GDM1 (cell line): ENCODE measurements at places on chromosomes 3 and 15.

GRCh38 chr15:56295433-56295832 is 51.8 kb upstream of the RFX7 start:
- no peak for DNase-seq

GRCh38 chr15:78129751-78130287 is 1.4 kb downstream of the CIB2 start:
- DNase-seq = no peak

DNA sequence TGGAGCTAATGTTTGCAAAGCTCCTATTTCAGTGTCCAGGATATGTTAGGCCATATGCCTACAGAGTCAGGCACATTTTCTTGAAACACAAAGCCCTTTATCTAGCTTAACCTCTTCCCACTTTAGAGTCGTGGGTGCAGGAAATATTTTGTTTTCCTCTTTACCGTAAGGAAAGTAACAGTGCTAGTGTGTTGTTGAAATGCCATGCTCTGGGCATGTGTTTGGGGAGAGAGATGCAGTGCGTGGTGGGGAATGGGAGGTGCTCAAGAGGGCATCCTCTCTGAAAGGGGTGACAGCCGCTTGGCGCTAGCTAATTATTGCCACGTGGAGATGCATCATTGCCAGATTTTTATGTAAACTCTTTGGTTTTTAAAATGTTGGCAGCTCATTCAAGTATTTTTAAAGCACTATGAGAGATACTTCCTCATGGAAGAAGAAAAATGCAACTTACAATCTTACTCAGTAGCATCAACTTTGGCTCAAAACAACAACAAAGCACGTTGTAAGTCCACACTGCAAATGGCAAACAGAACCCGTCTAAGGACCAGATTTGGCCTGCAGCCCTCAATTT is 152.6 kb downstream of the LPP start:
- DNase-seq = no peak

GRCh38 chr3:52934630-52935530 is 37.5 kb upstream of the STIMATE start:
- DNase-seq = peak; percentile 15

GRCh38 chr3:29746163-29746760 is 465.4 kb downstream of the RBMS3 start:
- no peak for DNase-seq

GRCh38 chr15:58178668-58179067 is 40.5 kb downstream of the AQP9 start:
- no peak for DNase-seq

DNA sequence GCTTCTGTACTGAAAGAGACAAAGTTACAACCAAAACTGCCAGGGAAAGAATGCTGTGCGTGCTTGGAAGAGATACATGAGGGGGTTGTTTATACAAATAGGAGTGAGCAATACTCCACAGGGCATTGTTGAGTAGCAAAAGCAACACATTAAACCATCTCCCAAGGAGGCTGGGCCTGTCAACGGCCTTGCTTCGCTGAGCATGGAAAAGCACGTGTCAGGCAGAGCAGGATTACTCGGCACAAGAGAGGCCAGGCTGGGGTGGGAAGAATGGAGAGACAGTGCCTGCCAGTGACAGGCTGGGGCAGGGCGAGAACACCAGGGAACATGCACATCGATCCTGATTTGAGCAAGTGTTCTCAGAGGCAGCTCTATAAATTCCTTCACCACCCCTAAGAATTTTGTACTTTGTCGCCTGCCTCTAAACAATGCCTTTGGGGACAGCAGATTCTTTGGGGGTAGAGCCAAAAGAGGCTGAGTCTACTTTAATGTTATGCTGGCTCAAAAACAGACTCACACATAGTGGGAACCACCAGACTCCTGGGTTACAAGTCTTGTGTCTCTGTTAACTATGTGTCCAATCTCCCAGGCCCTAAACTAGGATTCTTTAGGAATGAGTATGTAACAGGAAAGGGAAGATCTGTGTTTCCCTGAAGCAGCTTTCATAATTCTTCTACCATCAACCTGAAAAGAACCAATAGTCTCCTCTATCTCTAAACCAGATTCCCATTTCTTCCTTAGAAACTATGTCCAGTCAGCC is 67.2 kb downstream of the LIPC start:
- no peak for DNase-seq

DNA sequence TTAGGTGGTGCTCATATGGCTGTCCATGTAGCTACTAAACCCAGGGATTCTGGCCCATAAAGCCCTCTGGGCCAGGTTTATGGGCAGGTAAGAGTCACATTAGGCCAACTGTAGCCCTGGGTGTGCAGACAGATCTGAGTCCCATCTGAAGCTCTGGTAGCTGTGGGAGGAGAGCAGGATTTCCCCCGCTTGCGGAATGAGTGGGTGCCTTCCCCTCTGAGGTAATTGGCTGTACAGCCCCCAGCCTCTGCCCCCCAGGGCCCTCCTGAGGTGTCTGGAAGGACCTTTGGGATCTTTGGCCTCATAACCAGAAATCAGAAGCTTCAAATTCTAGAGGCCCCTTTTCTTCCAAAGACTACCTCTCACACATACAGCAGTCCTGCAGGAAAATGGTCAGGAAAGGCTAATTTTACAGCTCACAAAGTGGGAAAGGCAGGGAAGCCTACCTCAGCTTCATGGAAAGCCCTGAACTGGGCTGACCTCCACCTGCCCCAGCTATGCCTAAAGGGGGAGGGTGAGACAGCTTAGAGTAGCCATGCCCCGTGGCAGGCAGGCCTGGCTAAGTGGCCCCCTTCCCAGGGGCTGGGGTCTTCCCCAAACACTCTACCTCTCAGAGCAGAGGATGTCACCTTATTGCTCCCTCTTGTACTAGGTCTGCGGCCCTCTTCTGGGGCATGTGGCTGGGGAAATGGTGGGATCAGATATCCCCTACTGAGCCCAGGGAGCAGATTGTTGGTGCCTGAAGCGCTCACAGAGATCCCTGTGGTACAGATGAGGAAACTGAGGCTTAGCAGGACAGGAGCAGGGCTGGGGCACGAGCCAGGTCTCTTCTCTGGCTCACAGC is 16.8 kb downstream of the HEMK1 start:
- no peak for DNase-seq

GRCh38 chr3:194103505-194103904 is 32.4 kb upstream of the HES1 start:
- no peak for DNase-seq

- no peak for DNase-seq
Measured at GRCh38 chr15:25509703-25510102, 70.9 kb upstream of the UBE3A start.

- no peak for DNase-seq
Measured at GRCh38 chr3:82186017-82186416, 424.6 kb upstream of the GBE1 start.

DNA sequence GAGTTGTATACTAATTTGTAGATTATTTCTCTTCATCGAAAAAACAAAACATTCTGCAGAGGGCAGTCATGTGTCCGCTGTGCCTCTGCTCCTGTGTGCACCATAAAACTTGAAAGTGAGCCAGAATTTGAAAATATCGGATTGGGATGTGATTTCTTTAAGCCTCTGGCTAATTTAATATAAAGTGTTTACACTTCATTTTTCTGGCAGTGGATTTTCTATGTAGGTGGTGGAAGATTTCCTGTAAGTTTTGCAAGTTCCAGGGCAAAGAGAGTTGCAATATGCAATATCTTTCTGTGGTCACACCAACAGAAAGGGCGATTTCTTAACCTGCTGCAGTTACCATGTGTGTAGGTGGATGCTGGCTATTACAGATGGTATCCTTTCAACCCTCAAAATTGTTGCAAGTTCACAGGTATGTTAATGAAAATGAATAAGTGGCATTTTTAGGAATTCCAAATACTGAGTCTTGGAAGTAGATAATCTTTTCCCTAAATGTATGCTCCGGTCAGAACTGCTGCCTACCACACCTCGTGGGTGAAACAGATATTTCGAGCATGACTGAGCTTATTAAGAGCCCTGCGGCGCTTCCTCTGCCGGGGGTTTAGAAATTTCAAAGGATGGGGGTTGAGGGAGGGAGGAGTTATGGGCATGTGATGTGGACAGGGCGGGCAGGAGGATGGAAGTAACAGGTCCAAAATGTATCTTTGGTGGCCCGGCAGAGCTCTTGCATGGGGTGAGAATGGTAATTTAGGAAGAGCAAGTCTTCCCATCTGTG is 134.0 kb downstream of the PGPEP1L start:
- DNase-seq = no peak

DNA sequence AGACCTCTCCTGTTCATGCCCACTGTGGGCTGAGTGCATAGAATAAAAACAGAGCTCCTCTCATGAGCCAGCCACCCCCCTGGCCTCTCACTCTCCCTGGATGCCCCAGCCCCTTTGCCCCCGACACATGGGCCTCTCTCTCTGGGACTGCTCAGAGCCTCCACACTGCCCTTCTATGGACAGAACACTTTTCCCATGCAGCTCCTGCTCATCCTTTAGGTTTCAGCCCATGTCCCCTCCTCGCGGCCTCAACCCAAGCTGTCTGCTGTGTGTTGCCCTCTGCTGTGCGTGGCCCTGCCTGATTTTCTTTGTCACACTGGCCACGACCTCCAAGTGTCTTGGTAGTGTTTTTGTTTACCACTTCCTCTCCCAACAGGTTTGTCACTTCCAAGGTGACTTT is 20.7 kb upstream of the PRR23E start:
- DNase-seq = no peak

- DNase-seq = no peak
Measured at GRCh38 chr3:167491621-167492020, 17.8 kb upstream of the SERPINI2 start.

GRCh38 chr3:131283862-131284261 is 97.7 kb upstream of the NUDT16 start:
- no peak for DNase-seq

- no peak for DNase-seq
Measured at GRCh38 chr3:11699083-11699427, 55.3 kb upstream of the VGLL4 start.

DNA sequence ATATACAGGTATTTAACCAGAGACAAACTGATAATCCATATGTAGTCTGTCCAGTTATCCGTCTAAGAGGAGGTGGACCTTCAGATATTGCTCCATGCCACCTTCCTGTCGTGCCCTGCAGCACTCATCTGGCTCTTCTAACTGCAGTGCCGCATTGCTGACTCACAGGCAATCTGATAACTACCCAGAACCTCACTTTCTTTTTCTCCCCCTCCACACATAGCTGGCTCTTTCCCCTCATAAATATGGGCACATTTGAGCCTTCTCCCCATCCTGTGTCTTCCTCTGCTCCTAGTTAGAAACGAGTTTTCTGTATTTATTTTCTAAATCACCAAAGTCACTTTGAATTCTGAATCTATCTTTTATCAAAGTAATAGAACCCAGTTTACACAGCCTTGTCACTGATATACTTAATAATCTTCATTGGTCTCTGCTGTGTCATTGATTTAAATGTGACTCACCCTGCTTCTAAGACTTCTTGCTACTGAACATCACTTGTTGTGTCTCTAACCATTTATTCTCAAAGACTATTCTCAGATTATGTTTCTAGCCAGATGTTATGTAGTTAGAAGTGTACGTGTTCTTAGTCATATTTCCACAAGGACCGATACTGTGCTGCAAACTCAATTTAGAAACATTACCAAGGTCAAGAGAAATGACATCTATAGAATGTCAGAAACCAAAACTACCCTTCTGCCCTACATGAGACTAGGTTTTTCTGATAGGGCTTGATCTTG is 17.4 kb upstream of the KCNMB2 start:
- DNase-seq = no peak

DNA sequence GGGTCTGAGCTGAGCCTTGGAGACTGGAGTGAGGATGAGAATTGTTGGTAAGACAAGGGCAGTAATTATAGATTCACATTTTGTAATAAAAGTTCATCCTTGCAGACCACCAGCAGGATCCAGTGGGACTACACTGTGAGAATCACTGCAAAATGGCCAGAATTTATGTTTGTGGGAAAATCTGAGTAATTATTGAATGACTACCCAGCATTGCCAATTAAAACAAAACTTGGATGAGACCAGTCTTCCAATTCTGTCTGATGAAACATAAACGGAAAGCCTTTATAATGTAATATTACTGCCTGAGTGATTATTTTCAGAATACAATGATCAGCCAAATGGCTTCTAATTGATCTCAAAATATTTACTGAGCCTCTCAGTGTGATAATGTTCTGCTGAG is 323.3 kb upstream of the C2CD4B start:
- DNase-seq = no peak

GRCh38 chr3:52481819-52482521 is 13.2 kb upstream of the STAB1 start:
- no peak for DNase-seq

DNA sequence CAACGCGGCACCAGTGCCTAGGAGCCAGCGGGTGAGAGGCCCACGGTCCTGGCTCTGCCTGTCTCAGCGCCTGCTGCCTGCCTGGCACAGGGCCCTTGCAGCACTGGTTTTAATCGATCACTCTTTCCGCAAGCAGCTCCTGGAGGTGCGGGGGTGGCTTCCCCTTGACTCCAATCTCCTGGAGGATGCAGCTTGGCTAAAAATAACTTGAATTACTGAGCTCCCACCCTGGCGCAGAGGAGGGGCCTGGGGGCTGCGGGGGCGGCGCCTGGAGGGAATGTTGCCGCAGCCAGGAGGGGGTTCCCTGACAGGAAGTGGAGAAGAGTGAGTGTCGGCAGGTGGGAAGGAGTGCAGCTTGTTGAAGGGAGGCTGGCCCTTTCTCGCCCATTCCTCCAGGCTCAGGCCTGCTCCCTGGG is 9.9 kb upstream of the RPL29 start:
- DNase-seq = no peak

- no peak for DNase-seq
Measured at GRCh38 chr3:150764566-150764965, 1.6 kb upstream of the SIAH2 start.

DNA sequence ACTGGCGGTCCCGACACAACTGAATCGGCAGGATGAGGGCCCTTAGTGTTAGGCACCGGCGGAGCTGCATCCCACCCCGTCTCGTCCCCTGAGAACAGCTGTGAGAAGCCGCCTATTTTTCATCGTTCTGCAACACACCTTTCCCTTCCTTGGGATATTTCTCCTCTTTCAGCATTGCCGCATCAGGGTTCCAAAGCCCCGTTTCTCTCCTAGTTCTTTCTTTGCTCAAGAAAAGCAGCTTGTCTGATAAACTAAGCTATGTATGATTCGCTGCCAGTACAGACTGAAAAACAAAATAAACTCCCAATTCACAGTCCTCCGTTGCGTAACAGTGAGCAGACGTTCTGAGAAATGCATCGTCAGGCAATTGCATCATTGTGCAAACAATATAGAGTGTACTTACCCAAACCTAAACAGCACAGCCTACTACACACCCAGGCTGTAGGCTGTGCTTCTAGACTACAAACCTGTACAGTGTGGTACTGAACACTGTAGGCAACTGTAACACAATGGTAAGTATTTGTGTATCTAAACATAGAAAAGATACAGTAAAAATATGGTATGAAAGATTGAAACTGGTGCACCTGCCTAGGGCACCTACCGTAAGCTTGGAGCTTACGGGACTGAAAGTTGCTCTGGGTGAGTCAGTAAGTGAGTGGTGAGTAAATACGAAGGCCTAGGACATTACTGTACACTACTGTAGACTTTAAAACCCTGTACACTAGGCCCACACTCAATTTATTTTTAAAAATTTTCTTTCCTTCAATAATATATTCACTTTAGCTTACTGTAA is 8.9 kb upstream of the ADAMTS17 start:
- no peak for DNase-seq
